ENCODE measurements at places on chromosomes 1 and 21.
A peak's percentile ranks its signal among the peaks of the same experiment; 100 is the strongest.

DNA sequence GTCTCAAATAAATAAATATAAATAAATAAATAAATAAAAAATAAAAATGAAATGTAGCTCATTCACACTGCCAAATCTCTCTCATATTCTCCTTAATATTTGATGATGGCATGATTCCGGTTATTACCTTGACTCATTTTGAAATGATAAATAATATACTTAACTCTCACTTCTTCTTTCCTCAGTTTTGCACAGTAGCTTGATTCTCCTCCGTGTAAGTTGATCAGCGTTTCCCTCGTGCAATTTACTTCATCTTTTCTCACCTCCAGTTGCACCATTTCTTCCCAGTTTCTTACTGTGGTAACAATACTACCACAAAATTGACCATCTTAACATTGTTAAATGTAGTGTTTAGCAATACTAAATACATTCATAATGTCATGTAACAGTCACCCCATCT is 111.6 kb downstream of the RIPK4 start:
- no peak for DNase-seq

GRCh38 chr1:160744199-160744851 is 5.3 kb downstream of the SLAMF7 start:
- no peak for DNase-seq

DNA sequence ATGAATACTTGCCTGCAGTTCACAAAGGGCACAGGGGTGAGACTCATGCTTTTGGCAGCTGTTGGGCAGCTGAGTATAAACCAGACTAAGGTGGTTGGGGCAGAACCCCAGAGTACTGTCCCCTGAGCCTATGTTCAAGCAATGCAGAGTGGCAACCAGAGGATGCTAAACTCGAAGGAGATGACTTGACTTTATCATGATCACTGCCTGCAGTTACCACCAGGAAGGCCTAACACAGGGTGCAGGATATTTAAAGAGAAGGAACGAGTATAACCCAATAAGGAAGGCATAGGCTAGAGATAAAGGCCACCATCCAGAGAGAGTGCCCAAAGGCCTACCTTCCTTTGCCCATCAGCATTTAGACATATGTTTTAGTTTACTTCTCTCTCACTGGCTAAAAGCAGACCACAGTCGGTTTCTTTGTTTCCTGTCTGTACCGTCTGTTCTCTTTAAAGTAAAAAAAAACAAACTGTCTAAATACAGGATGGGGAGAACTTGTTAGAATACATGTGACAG is 83.3 kb downstream of the MPZL1 start:
- DNase-seq, result no peak

GRCh38 chr21:46055863-46056281 is 42.0 kb upstream of the COL6A2 start:
- no peak for DNase-seq

DNA sequence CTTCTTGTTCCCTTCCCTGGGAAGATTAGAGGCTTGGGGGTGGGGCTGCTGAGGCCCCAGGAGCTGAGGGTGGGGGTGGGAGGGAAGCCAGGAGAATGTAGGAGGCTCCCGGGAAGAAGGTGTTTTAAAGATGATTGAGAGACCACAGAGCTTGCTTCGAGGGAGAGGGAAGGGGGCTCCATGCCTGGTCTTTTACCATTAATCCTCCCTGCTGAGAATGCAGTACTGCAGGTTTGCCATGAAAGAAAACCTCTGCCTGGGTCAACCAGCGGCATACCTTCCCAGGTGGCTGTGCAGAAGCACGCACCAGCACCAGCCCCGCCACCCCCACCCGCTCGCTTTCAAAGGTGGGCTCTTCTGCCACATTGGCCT is 15.4 kb downstream of the ABCA4 start:
- peak; percentile 47 for DNase-seq

Data from mesothelial cell of epicardium (in vitro differentiated cells).